Psoas muscle (tissue), 8 donors: ENCODE measurements at places on chromosomes 7 and 10. TPM values are rescaled to one million over a fixed set of nuclear protein-coding genes. Genes with fewer than 3 reads are reported as not detected.
A peak's percentile ranks its signal among the peaks of the same experiment; 100 is the strongest.

DNA sequence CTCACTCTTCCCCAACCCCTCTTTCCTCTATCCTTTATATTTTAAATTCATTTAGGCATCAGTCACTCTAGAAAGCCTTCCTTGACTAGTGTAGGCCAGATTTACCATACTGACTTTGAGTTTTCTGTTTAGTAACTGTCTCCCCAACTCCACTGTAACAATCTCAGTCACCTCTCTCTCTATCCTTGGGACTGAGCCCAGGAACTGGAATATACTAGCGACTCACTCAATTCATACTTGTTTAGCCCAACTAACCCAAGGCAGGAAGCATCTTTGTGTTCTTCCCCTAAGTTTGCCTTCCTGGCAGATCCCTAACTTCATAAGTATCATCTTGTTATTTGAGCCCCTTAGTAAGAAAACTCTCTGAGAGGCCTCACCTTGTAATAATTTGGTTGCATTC lies 19.1 kb downstream of the PLCE1 start:
- no peaks in the 10 kb centered on the region for H3K36me3 ChIP-seq
- no peaks in the 10 kb centered on the region for H3K27me3 ChIP-seq
- no peak overlapping the region for H3K27ac ChIP-seq
- H3K4me3 ChIP-seq, result no peak overlapping the region
- DNase-seq, result no peak
- H3K4me1 ChIP-seq, result peaks cover 20% of the 10 kb centered on the region

The CNTNAP2 gene
- not detected for total RNA-seq

DNA sequence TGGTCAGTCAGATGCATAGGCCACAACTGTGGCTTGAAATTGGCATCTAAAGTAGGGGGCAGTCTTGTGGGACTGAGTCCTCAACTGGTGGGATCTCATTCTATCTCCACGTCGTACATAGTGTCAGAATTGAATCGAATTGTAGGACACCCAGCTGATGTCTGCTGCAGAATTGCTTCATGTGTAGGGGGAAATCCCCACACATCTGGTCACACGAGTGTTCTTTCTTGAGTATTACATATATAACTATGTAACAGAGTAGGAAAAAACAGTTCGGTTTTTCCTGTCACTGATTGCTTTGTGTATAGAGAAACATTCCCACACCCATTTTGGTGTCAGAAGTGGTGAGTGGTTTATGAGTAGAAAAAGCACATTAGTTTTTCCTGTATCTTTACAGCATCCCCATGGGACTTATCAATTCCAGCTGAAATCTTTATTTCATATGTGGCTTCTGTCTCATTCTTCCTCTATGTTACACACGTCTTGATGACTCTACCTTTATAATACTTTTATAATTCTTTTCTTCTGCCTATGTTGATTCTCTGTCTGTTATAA lies 79.4 kb upstream of the PCGF5 start:
- H3K36me3 ChIP-seq, result no peaks in the 10 kb centered on the region
- no peak for DNase-seq
- no peak overlapping the region for H3K4me3 ChIP-seq
- H3K27ac ChIP-seq, result no peak overlapping the region

- no peaks in the 10 kb centered on the region for H3K27me3 ChIP-seq
- no peaks in the 10 kb centered on the region for H3K36me3 ChIP-seq
- no peak for DNase-seq
Observed at GRCh38 chr10:22369434-22370072, 24.3 kb downstream of the SPAG6 start.

The CCDC3 gene
- 4.7 TPM for total RNA-seq

DNA sequence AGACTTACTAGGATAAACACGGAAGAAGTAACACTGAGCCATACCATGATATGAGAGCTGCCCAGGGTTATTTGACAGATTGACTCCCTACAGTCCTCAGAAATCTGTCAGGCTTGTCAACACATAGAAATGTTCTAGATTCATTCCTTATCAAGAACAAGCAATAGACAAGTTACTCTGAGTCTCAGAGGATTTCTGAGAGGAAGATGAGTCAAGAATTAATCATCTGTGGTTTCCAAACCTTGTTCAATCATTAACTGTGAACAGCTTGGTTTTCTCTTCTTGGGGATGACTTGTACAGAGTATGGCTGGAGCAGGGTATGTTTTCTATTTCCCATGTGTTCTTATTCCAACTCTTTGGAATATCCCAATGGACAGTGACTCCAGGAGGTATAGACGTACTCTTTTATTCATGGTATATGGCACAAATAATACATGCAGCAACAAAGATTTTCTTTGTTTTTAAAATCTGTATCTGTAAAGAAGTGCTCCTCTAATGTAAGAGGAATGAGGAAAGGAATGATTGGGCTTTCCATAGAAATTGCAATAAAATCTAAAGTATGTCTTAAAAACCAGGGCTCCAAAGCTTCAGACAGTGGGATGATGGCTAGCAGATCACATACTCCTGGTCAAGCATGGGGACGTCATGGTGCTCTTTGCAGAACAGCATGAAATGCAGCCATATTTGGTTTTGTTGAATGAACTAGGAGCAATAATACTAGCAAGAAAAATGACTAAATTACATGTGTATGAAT lies 11.9 kb upstream of the SFR1 start:
- H3K36me3 ChIP-seq, result no peaks in the 10 kb centered on the region
- no peak for DNase-seq
- no peak overlapping the region for H3K4me3 ChIP-seq
- H3K27me3 ChIP-seq, result no peaks in the 10 kb centered on the region

DNA sequence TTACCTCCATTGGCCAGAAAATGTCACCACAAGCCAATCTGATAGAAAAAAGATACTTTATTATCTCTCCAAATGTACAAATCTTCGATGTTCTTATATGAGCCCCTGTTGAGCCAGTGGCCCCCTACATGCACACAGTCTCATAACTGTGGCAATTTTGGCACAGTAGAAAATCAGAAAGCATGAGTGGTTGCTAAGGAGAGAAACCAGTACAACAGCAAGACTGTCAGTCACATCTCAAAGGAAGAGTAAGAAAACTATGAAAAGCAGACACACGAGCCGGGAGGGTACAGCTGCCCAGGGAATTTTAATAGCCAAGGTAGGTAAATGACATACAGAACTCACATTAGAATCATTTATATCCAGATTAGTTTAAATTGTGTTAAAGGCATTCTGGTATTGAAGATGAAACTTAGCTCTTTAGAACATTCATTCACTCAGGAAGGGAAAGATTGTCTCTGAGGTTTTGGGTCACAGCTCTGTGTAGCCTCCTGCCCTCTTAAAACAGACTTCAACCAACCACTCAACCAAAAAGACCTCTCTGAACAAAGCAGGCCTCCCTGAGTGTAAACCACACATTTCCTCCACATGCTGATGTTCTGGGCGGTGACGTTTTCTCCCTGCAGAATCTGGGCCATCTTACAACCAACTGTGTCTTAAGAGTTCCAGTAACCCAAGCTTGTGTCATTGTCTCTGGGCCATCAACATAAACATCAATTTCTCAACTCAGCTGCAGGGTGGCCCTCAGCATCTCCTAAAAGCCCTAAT lies 80.8 kb upstream of the ADAM12 start:
- H3K4me3 ChIP-seq, result no peak overlapping the region
- no peaks in the 10 kb centered on the region for H3K27me3 ChIP-seq
- no peak for DNase-seq
- H3K36me3 ChIP-seq, result no peaks in the 10 kb centered on the region
- H3K27ac ChIP-seq, result no peak overlapping the region

DNA sequence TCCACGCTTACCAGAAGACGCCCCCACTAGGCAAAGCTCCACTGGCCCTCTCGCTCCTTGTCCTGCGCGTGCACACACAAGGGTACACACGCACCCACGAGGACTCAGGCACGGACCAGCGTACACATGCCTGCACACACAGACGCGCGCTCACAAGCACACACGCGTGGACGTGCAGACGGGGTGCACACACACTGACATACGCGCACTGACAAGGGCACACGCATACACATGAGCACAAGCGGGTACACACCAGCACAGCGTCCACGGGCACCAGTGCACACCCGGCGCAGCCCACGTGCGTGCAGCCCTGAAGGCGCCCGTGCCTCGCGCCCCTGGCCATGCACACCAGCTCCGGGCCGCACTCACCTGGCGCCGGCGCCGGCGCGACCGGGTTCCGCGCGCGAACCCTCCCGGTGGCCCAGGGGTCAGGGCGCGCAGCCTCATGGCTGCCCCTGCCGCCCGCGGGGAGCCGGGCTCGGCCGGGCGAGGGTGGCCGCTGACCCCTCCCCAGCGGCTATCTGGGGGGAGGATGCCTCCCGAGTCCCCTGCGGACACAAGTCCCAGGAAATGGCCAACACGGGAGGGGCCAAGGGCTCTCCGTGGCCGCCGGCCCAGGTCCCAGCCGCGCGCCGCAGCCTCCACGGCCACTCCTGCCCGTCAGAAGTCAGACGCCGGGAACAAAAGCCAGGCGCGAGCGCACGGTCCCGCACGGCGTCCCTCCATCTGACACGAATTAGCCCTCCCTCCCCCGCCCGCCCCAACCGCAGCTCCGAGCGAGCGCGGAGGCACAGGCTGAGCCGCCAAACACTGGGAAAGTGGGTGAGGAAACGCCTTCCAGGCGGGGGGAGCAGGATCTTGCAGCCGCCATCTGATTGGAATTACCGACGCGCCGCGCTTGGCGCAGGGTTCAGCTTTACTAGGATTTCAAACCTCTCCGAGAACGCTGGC lies 45.0 kb downstream of the TNS3 start:
- peaks cover 1% of the 10 kb centered on the region for H3K27me3 ChIP-seq
- DNase-seq, result peak; percentile 75
- peak overlapping the region; percentile 30 for H3K27ac ChIP-seq
- no peaks in the 10 kb centered on the region for H3K36me3 ChIP-seq

GRCh38 chr10:95408983-95409873 lies 118.4 kb upstream of the PDLIM1 start:
- H3K4me3 ChIP-seq, result no peak overlapping the region
- H3K4me1 ChIP-seq, result peaks cover 79% of the 10 kb centered on the region
- peaks cover 3% of the 10 kb centered on the region for H3K36me3 ChIP-seq
- H3K27ac ChIP-seq, result peak overlapping the region; percentile 90
- DNase-seq, result no peak
- no peaks in the 10 kb centered on the region for H3K27me3 ChIP-seq
